ENCODE measurements at places on chromosomes 16 and 17.

GRCh38 chr16:74034862-74035261 lies 261.8 kb upstream of the PSMD7 start:
- peak; percentile 26 for DNase-seq

DNA sequence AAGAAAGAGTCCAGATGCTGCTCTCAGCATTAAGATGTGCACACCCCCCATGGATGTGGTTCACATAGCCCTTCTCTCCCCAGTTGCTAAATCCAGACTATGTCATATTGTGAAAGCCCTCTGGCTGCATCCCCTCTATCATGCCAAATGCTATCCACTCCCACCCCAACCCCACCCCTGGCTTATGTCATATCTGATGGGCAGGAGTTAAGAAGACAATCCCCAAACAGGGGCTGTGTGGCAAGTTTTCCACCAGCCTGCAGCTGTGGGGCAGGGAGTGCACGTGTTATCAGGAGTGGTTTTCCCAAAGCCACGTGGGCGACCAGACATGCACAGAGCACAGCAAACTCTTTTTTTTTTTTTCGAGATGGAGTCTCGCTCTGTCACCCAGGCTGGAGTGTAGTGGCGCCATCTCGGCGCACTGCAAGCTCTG lies 10.0 kb downstream of the FAM117A start:
- DNase-seq, result no peak

DNA sequence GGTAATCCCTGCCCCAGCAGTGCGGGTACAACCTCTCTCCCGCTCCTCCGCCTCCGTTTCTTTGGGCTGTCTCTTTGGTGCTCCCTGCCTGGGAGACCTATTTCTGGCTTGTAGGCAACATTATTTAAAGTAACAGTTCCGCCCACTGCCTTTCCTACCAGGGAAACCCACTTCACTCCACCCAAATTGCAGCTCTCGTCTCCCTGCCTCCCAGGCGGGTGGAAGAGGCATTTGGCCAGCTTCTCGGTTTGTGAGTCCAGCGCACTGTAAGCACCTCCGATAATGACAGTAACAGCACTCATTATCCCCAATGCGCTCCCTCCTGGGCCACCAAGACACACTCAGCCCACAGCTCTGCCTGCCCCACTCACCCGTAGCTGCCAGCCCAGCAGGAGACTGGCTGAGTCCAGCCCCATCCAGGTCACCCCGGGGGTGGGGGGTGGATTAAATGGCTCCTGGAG lies 165.1 kb upstream of the CDC42EP4 start:
- DNase-seq, result no peak

GRCh38 chr17:36527621-36528250 lies 6.9 kb downstream of the MYO19 start:
- DNase-seq, result no peak

GRCh38 chr17:75125984-75126383 lies 5.6 kb downstream of the NT5C start:
- DNase-seq, result no peak

DNA sequence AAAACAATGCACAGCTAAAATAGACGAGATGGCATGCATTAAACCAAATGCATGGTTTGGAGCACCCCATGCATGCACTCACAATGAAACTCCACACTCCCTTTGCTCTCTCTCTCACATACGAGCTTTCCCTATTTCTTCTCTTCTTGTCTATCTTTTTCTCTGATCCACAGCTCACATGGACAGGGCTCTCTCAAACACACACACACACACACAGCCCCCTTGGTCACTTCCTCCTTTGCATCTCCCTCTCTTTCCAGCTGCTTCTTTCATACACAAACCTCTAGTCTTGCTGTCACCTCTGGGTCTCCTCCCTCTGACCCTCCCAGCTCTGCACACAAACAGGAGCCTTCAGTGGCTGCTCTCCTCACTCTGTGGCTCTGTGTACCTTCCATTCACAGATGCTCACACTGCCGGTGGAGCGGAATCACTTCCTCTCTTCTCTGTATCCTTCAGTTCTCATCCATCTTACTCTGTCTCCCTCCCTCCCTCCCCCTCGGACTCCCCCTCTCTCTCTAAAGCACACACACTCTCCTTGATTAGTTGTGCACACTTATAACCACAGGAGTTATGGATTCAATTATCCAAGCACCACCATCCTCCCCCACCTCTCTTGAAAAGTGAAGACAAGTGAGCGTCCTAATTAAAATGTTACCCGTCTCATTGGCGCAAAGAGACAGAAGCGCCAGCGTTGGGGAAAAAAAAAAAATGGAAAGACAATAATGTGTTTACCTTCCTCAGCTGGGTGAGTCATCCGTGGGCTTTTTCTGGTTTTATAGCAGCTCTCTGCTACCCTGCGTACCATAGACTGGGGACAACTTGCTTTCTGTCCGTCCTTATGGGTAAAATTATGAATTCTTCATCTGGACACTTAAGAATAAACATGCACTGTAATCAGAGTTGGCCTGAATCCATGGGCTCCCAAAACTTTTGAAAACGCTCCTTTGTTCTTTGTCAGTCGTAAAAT lies 90.8 kb downstream of the SHISA6 start:
- no peak for DNase-seq

GRCh38 chr17:35948092-35948491 lies 4.6 kb upstream of the LYZL6 start:
- DNase-seq, result no peak

DNA sequence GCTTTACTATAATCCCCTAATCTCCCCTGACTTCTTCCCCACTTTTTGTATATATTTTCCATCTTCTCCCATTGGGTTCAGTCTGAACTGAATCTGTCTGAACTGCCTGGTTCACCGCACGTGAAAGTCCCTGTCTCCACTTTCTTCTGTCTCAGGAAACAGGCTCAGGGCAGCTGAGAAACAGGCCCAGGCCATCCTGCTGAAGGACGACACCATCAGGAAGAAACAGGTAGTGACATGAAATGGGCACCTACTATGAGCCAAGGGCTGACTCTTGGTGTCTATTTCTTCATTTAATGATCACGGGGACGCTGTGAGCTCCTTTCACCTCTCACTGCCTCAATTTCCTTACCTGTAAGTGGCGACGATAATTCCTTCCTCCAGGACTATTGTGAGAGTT lies 90.5 kb upstream of the HSBP1 start:
- DNase-seq, result no peak

DNA sequence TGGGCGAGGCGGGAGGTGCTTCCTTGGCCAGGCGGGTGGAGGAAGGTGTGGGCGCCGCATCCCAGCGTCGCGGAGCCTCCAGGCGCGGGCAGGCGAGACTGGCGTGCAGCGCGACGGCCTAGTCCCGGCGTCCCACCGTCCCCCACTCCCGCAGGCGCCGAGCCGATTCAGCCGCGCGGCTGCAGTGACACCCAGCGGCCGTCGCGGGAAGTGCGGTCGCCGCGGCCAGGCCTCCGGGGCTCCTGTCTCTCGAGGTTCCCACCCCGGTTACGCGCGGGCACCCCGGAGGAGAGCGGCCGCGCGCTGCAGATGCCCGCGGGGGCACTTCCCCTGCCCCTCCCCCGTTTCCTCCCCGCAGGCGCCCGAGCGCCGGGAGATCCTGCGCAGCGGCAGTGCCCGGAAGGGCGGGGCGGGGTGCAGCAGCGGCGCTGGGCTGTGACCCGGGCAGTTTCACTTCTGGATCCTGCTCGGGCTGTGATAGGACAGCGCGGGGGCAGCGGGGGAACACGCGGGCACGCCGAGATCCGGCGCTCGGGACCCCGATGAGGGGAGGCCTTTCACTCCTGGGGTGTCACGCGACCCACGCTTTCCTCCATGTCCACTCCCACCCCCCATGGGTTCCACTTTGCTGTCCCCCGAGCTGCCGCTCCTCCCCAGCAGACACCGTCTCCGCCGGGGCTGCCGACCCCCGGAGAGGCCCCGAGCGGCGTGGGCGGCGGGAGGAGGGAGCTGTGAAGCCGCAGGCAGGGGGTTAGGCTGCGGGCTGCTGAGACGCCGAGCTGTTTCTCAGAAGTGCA lies 16.6 kb downstream of the GRB7 start:
- DNase-seq, result peak; percentile 97

DNA sequence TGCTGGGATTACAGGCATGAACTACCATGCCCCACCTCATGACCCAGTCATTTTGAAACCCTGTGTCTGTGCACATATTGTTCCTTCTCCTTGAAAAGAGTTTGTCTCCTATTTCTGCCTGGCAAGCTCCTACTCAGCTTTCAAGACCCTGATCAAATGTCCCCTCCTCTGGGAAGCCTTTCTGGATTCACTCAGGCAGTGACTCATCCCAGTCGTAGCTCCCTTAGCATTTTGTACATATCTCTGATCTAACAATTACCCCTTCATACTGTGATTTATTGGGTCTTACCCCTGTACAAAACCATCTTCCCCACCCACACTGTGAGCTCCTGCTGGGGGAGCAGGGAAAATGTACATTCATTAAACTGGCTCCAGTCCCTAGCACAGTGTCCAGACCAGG lies 18.1 kb upstream of the ABCC12 start:
- DNase-seq, result no peak

GRCh38 chr16:64762211-64762610 lies 359.7 kb downstream of the CDH11 start:
- no peak for DNase-seq

DNA sequence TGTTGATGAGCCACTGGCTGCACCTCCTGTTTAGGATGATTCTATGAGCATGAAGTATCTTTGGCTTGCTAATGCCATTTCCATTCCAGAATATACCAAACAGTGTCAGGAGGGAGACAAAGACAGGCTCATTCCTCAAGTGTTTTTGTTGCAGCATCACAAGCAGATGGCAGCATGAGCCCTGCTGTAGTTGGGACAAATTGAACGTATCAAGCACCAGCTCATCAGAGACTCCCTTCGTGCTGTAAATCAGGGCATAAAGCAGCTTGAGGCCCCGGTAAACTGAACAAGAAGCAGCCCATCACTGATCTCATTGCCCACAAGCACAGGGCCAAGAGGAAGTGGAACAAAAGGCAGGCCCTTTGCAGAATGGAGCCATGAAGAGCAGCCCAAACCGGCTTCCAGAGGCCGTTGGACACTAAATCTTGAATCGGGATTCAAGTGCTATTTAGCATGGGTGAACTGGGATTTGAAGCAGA lies 45.9 kb upstream of the HS3ST3A1 start:
- DNase-seq, result no peak

DNA sequence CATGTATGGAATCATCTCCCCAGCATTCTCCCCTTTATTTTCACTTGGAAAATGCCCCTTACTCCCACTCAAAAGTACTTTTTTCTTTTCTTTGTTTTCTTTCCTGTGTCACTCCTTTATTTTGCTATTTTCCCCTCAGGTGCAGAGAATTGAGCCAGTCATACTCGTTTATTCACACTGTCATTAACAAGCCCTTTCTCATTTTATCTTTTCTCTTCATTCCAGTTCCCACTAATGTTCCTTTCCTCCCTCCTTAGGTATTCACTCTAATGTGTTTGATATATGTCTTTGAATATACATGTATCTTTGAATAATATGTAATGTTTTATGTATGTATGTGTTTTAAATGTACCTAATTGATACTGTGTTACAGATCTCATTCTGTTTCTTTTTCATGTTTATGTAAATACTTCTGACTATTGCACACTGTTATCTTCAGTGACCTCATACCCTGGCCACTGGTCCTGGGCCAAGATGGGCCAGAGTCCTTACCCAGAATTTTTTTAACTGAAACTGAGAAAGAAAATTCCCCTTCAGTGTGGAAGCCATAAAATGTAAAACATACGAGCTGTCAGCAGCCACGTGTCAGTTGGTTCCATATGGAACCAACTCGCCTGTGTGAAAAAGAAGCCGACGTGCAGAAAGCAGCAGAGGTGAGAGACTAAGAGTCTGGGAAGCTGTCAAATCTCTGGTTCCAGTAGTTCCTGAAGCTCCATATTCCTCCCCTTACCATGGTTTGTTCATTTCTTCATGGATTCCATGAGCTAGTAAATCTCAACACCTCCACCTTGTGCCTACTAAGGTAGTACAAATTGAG lies 5.8 kb downstream of the SRR start:
- no peak for DNase-seq

GRCh38 chr16:25192096-25192495 lies 24.7 kb upstream of the AQP8 start:
- DNase-seq, result no peak

- DNase-seq, result no peak
These were observed 23.0 kb upstream of the SLC38A8 start for GRCh38 chr16:84065536-84066132.

GRCh38 chr16:48687421-48688038 lies 77.5 kb upstream of the N4BP1 start:
- DNase-seq, result peak; percentile 64

- peak; percentile 85 for DNase-seq
These were observed 18.8 kb upstream of the GAA start for GRCh38 chr17:80082403-80083135.

DNA sequence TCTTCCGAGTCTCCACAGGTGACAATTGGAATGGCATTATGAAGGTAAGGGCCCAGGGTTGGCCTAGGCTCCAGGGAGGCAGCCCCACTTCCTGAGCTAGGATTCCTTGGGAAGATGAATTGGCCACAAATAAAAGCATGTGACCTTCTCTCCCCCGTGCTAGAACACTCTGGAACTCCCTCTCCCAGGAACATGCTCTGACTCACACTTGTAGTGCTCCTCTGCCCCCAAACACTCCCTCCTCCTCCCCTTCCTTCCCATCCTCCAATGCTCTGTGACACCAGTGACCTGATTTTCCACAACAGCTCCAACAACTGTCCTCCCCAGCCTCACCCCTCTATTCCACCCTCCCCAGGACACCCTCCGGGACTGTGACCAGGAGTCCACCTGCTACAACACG lies 16.4 kb upstream of the ABCC3 start:
- DNase-seq, result no peak

GRCh38 chr16:13997933-13998332 lies 73.2 kb upstream of the MRTFB start:
- DNase-seq, result peak; percentile 35

DNA sequence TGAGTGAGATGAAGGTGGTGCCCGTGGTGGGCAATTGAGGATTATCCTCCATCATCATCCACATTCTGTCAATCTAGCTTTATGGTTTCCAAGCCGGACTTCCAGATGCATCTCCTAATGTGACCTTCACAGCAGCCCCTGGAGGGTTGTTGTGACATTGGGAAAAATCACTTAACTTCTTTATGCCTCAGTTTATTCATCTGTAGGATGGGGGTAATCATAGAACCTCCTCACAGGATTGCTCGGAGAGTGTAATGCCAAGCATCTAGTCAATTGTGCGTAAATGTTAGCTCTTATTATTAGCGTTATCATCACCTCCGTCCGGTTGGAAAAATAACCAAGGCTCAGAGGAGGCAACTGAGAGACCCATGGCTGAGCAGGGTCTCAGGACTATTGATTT lies 214.0 kb downstream of the CCDC182 start:
- no peak for DNase-seq

DNA sequence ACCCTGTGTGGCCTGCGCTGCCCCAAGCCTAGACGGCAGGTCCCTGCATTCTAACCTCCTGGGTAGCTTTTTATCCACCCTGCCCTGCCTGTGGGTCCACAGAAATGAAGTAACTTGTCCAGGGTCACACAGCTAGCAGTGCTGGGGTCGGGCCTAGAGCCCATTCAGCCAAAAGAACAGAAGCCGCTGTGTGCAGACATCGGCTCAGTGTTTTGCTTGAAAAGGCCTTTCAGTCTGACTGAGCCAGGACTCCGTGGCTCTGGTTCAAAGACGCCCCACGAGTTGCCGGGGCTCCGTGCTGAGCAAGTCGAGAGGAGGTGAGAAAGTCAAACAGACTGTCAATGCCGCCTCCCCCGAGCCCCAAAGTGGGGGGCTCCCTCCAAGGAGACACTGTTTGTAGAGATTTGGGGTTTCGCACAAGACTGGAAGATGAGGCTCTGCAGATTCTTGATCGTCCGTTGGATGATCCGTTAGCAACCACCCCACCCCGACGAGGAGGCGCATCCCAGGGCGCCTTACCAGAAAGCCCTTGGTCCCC lies 226.2 kb downstream of the NTN1 start:
- DNase-seq, result no peak
